ENCODE measurements at places on chromosomes 7 and 10.

- no peak for DNase-seq
Observed at GRCh38 chr7:48171202-48171601, at the start of gene ABCA13. TSS of gene ABCA13 (plus strand) at chr7:48171458. CDS start at chr7:48171484, 26 bp downstream.

GRCh38 chr10:110137142-110137545 lies 70.3 kb upstream of the MXI1 start:
- peak; percentile 42 for DNase-seq

GRCh38 chr10:63246356-63246755 lies 113.2 kb downstream of the NRBF2 start:
- no peak for DNase-seq

GRCh38 chr7:135334830-135335543 lies 101.3 kb downstream of the STRA8 start:
- DNase-seq: no peak

DNA sequence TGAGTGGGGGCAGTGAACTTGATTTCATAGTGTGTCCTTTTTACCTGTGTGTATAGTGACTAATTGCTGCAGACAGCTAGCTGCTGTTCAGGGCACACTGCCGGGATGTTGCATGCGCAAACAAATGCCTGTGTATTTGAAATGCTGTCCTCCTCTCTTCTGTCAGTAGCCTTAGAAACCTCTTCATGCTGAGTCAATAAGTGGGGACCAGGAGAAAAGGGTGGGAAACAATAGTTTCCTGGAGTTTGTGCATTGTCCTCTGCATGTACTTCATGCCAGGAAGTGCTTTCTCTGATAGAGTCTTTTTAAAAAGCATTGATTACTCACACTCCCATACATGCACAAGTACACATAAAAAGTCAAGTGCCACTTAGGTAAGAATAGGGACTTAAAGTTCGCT lies 1183.7 kb upstream of the CELF2 start:
- no peak for DNase-seq

GRCh38 chr7:21317966-21318915 lies 109.6 kb upstream of the SP4 start:
- DNase-seq: no peak

- no peak for DNase-seq
Observed at GRCh38 chr10:86354761-86355540, 11.6 kb downstream of the GRID1 start.

- DNase-seq: no peak
Observed at GRCh38 chr7:13987395-13987794, 2.1 kb downstream of the ETV1 start.

DNA sequence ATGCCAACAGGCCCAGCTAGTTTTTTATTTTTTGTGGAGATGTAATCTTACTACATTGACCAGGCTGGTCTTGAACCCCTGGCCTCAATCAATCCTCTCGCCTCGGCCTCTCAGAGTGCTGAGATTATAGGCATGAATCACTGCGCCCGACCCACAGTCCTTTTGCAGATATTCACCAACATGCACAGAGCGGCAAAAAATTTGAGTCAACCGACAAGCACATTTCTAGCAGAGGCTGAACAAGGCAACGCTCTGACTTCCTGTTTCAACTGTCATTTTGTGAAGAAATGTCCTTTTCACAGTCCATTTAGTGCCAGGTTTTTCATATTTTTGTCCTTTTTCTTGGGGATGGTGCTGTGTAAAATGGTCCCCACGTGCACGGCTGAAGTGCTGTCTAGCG lies 71.1 kb upstream of the KAT6B start:
- DNase-seq: no peak

- DNase-seq: no peak
Observed at GRCh38 chr10:11279314-11279713, 261.6 kb downstream of the CELF2 start.

GRCh38 chr10:105413997-105414396 lies 772.9 kb downstream of the SORCS3 start:
- DNase-seq: no peak

GRCh38 chr10:88661018-88661417 lies 3.2 kb upstream of the LIPF start:
- DNase-seq: no peak

Data from K562 (cell line).